ENCODE measurements at places on chromosomes 12 and 14.
A peak's percentile ranks its signal among the peaks of the same experiment; 100 is the strongest.

GRCh38 chr12:115000038-115000437 is 316.1 kb upstream of the TBX3 start:
- peak; percentile 54 for DNase-seq

DNA sequence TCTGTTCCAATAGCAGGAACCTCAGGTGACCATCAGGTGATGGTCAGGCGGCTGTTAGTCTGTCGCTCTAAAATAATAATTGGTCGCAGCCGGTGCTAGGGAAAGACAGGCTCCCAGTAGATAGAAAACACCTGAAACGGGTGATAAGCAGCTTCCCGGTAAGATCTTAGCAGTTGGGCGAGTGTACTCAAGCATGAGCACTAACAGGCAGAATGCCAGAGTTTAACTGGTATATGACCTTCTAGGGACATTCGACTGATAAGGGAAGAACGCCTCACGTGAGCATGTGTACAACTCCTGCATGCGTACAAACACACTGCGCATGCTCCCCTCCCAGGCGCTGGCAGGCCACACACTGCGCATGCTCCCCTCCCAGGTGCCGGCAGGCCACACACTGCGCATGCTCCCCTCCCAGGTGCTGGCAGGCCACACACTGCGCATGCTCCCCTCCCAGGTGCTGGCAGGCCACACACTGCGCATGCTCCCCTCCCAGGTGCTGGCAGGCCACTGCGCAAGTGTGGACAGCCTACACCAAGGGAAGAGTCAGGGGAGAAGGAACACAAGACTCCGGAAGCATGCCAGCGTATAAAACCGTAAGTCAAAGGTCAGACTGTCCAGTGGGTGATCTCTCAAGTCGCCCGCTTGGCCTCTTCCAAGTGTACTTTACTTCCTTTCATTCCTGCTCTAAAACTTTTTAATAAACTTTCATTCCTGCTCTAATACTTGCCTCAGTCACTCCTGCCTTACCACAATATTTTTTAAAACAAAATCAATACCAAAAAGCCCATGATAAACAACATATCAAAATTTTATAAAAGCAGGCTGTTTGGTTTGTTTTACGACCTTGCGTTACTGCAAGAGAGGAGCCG is 24.5 kb downstream of the GPRC5D start:
- DNase-seq, result peak; percentile 90

DNA sequence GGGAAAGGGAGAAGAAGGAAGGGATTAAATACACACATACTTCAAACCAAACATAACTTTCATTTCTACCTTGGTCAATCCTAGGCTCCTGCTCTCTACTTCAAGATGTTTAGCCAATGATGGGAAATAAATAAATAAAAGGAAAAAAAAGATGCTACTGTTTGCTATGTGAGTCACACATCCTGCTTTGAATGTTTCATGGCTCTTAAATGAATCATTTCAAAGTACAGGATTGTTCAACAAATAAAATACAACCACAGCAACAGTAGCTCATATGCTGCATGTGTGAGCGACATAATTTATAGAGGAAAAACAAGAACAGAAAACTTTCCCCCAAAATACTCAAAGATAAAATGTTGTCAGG is 54.3 kb upstream of the NPFF start:
- peak; percentile 56 for DNase-seq

GRCh38 chr12:98355322-98355721 is 160.1 kb upstream of the TMPO start:
- DNase-seq, result no peak

DNA sequence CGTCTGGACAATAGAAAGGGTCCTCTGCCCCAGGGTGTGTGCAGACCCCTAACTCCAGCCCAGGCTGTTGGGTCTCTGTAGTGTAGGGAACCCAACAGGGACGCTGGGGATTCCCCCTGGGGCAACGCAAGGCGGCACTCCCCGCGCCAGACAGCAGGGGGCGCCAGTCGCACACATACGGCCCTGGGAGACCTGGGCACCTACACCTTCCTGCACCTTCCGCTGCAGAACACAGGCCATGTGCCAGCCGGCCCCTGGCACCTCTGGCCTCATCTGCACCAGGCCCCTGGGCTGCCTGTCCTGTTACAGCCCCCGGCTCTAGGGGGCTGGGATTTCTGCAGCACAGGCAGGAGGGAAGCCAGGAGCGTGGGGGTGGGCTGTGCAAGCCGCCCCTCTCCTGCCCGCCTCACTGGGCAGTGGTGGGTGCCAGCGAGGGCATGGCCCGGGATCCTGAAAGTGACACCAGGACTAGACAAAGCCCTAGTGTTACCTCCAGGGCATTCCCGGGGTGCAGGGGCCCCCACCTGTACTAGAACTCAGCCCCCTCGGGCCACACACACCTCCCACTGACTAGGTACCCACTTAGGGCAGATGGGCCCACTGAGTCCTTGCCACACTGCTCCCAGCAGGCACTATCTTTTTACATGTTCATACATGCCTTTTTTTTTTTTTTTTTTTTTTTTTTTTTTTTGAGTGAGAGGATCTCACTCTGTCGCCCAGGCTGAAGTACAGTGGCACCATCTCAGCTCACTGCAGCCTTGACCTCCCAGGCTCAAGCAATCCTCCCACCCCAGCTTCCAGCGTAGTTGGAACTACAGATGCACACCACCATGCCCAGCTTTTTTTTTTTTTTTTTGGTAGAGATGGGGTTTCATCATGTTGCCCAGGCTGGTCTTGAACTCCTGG is 37.5 kb downstream of the CCNK start:
- peak; percentile 23 for DNase-seq

- no peak for DNase-seq
These were observed 16.0 kb downstream of the PLD4 start for GRCh38 chr14:104940526-104941150.

- no peak for DNase-seq
These were observed 182.5 kb upstream of the NPAS3 start for GRCh38 chr14:32756173-32756572.

- DNase-seq, result no peak
These were observed 68.5 kb upstream of the AMN1 start for GRCh38 chr12:31797230-31797872.

GRCh38 chr12:11688831-11689230 is 39.4 kb downstream of the ETV6 start:
- no peak for DNase-seq

GRCh38 chr12:110768960-110769359 is 26.3 kb upstream of the PPP1CC start:
- DNase-seq, result no peak

- DNase-seq, result no peak
These were observed 69.0 kb upstream of the REP15 start for GRCh38 chr12:27627123-27627852.

DNA sequence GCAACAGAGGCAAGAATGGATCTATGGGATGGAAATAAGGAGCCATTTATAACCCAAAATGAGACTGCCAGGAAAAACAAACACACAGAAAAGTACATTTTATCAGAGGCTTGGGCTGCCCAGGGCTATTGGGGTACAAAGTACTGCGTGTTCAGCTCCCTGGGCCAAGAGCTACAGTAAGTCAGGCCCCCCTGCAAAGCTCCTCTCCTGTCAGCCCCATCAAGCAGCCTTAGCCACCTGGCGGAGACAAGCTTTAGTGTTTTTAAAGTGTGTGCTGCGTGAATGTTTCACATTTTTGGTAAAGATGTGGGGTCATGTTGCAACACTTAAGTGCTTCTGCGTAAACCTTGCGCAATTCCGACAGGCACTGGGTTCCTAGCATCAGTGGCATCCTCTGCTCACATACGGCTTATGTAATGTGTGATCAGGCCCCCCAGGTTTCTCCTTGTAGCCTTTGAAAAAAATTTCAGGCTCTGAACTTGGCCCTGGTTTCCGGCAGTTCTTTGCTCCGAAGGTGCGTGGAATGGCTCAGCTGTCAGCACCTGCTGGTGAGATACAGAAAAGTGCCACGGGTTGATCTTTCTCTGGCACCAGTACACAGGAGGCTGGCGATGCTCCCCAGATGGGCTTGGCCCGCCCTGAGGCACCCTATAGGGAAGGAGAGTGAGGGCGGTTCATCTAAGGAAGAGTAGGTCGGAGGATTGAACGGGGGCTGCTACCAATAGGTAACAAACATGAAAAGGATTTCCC is 198.7 kb upstream of the EEA1 start:
- DNase-seq, result no peak

GRCh38 chr14:68816943-68817430 is 24.1 kb upstream of the ZFP36L1 start:
- DNase-seq, result no peak

- no peak for DNase-seq
These were observed 16.3 kb downstream of the MUCL1 start for GRCh38 chr12:54870617-54871016.

DNA sequence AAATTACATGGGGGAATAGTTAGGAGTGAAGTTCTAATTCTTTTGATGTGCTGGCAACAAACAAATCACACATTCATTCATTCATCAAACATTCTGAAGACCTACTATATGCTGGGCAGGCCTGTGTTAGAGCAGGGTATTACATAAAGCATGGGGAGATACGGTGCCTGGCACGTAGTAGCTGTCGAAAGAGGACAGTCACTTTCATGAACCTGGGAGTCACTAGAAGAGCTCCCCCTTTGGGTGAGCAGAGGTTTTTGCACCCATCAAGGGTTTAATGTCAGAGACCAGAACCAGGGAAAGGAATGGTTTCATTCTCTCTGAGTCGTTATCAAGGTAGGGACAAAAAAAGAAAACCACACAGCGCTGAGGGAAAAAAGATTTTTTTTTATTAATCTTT is 10.0 kb downstream of the LHX5 start:
- DNase-seq, result peak; percentile 29

DNA sequence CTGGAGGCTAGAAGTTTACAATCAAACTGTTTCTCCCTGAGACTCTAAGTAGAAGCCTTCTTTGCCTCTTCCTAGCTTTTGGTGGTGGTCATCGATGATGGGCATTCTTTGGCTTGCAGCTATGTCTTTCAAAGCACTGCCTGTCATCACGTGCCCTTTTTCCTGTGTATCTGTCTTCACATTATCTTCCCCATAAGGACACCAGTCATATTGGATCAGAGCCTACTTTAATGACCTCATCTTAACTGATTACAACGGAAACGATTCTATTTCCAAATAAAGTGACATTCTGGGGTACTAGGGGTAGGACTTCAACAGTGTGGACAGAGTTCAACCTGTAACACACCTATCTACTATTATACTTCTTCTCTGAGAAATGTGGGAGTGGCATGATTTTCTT is 31.1 kb upstream of the IFNG-AS1 start:
- no peak for DNase-seq

GRCh38 chr12:65784289-65785015 is 39.8 kb upstream of the HMGA2 start:
- DNase-seq, result no peak

- no peak for DNase-seq
These were observed 85.2 kb downstream of the KTN1 start for GRCh38 chr14:55665067-55665675.

DNA sequence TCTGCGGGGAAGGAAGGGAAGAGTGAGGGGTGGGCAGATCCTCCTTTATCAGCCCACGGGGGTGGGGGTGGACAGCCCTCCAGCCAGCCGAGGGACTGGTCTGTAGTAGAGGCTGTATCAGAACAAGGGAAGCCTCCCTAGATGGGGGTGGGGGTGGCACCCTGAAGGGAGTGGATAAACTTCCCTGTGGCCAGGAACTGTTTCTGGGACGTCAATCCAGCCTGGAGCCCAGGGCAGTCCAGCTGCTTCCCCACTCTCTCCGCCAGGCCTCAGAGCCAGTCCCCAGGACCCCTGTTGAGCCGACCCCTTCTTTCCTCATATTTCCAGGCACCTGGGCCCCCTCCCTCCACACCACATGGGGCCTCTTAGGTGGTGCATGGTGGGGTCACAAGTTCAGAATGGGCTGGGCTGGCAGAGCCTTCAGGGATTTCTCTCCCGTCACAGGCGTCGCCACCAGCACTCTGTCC is 6.7 kb downstream of the PLD4 start:
- no peak for DNase-seq

GRCh38 chr12:110927546-110927945 is 7.2 kb upstream of the MYL2 start:
- DNase-seq, result no peak

DNA sequence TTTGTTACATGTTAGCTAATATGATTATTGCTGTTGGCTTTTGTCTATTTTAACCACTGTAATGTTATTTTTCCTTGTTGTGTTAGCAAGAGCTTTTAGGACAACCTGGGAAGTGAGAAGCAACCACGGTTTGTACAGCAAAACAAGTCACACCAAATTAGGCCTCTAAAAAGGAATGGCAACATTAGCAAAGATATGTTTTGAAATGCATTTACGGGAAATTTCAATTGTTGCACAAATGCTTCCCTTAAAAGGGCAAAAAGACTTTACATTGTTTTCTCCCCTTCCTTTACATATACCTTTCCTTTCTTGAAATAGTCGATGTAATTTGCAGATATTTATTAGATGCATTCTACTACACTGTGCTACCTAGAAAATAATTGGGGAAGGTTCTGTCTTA is 4.1 kb upstream of the LTA4H start:
- DNase-seq, result no peak

GRCh38 chr12:70929029-70929428 is 8.5 kb upstream of the PTPRR start:
- no peak for DNase-seq

DNA sequence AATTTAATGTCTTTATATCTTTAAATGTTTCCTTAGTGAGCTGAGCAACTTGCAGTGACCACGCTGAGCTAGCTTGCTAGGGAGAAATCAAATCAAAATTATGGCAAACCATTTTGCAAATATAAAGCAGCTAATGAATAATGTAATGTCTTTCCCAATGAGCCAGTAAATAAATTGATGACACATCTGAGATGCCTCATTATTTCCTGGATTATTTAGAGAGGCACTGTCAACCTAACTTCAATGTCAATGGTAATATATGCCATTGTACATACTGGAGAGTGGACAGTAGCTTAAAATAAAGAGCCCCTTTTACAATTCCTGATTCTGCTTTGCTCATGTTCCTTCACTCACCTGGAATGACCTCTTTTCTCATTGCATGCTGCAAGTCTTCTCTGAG is 182.6 kb downstream of the PHLDA1 start:
- DNase-seq, result no peak

- DNase-seq, result no peak
These were observed 96.9 kb upstream of the EVL start for GRCh38 chr14:99968191-99968920.

DNA sequence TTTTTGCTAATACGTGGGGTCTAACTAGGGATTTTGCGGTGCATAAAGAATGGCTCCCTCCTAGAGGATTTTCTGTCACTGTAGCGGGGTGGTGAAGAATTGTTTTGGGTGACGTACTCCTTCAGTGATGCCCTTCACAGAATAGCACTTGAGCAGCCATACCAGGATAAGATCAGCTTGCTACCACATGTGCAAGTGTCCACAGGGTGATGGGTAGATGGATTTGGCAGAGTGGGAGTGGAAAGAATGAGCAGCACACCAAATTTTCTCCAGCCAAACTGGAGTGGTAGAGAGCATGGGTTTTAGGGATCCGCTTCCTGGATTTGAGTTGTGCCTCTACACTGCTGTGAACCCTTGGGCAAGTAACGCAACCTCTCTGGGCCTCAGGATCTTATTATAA is 2.3 kb downstream of the TCP11L2 start:
- no peak for DNase-seq

- no peak for DNase-seq
These were observed 380.5 kb upstream of the GARIN6 start for GRCh38 chr12:99267038-99267437.

- no peak for DNase-seq
These were observed 121.9 kb downstream of the PIK3C2G start for GRCh38 chr12:18383203-18383602.

Measured in HCT116 (cell line).